Fibroblast of lung (primary cell): ENCODE measurements at places on chromosomes 6 and 20. TPM values are rescaled to one million over a fixed set of nuclear protein-coding genes. Genes with fewer than 3 reads are reported as not detected.

Gene POM121L2
- not detected in 2 replicates for total RNA-seq

Gene MYLK4
- 0.26 and 0.33 TPM in 2 replicates for total RNA-seq

Gene OOEP
- 0.17 TPM in 1 of 2 replicates, not detected in the other for total RNA-seq

Gene CDK5RAP1
- 17.5 and 23.8 TPM in 2 replicates for total RNA-seq

Gene CDH4
- 2.3 and 4.8 TPM in 2 replicates for total RNA-seq

Gene SIGLEC1
- not detected in 2 replicates for total RNA-seq

- DNase-seq, result no peak
Measured at GRCh38 chr6:152720974-152721373, 23.3 kb downstream of the MYCT1 start.

DNA sequence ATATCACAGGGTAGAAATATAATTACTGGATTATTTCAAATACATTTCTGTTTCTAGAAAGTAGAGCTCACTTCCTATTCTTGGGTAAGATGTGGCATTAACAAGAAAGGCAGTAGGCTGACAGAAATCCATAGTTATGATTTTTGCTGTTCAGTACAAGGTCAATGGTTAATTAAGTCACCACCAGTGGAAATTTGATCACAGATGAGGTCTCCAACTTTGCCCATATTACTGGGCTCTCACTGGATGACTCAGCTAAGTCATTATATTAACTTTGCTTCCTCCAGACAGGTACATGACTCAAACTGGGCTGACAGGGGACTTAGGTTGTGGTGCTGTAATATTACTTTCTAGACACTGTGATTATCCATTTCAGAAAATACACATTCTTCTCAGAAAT, 212.4 kb downstream of the GRIK2 start:
- DNase-seq, result peak; percentile 25

GRCh38 chr6:8110725-8111124, 8.4 kb upstream of the EEF1E1 start:
- DNase-seq, result no peak

- peak; percentile 24 for DNase-seq
Measured at GRCh38 chr20:8394308-8394945, 262.4 kb downstream of the PLCB1 start.

DNA sequence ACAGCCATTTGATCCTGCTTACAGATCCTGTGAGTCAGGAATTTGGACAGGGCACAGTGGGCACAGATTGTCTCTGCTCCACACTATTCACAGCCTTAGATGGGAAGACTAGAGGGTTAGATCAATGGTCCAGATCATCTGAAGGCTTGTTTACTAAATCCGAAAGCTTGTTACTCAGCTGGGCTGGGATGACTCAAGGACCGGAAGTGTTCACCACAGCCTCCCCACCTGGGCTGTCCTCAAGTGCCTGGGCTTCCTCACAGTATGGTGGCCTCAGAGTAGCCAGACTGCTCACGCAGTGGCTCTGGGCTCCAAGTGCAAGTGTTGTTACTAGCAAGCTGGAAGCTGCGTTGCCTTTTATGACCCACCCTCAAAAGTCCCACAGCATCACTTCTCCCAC, 75.4 kb upstream of the INSM1 start:
- DNase-seq, result no peak

- peak; percentile 27 for DNase-seq
Measured at GRCh38 chr6:145137425-145137824, 597.9 kb downstream of the EPM2A start.

- no peak for DNase-seq
Measured at GRCh38 chr6:6005051-6006005, 1.4 kb downstream of the NRN1 start.

- DNase-seq, result peak; percentile 64
Measured at GRCh38 chr6:145199961-145200360, 535.4 kb downstream of the EPM2A start.
